ENCODE measurements at places on chromosomes 13 and 19. TPM values are rescaled to one million over a fixed set of nuclear protein-coding genes. Genes with fewer than 3 reads are reported as not detected.

GRCh38 chr19:8340341-8341096, 2.5 kb downstream of the KANK3 start:
- peak; percentile 96 for DNase-seq

GRCh38 chr13:38264363-38265131, 85.1 kb upstream of the UFM1 start:
- no peak for DNase-seq

GRCh38 chr13:99334221-99334620, 27.0 kb upstream of the GPR183 start:
- no peak for DNase-seq

- DNase-seq = peak; percentile 96
Observed at GRCh38 chr19:2610637-2611482, 91.6 kb downstream of the GNG7 start.

DNA sequence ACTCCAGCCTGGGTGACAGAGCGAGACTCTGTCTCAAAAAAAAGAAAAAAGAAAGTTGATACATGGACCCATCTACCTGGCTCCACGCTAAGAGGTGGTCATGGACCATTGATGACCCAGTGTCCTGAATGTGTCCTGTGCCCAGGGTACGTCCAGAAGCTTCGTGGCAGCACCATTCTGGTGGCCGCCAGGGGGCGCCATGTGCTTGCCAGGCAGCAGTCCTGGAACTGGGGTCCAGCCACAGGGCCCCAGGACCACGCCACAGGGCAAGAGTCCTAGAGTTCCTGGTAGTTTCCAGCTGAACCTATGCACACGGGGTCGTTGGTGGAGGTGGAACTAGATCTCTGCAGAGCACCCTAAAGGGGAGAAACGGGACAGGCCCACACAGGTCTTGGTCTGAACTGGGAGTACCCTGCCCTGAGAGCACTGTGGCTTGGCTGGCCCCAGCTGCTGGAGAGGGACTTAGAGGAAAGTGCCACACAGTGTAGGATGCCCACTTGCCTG, 19.9 kb upstream of the FBXO27 start:
- DNase-seq = peak; percentile 55

GRCh38 chr19:1081301-1082164, 13.6 kb downstream of the POLR2E start:
- DNase-seq = no peak

DNA sequence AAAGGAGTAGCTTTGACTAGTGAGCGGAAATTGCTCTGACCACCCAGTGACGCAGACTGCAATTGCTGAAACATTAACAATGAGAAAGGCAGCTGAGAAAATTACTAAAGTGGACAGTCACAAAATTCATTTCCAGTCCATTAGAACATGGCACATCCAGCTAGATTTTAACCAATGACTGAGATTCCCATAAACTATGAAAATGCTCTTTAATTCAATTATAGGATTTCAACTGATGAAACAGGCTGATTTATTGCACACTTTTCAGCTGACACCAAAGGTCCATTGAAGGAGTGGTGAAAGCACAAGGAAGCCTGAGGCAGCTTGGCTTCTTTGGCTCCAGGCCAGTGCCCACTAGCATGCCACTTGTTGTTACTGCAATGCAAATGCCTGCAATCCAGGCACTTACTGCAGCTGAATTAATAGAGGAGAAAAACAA, 933.4 kb downstream of the SLITRK6 start:
- no peak for DNase-seq

- no peak for DNase-seq
Observed at GRCh38 chr13:78753435-78753834, 94.5 kb upstream of the OBI1 start.

GRCh38 chr19:29366757-29367156, 153.8 kb upstream of the UQCRFS1 start:
- DNase-seq = no peak

- no peak for DNase-seq
Observed at GRCh38 chr19:10669246-10669645, 15.1 kb downstream of the ILF3 start.

GRCh38 chr19:16018106-16018755, 58.1 kb upstream of the TPM4 start:
- DNase-seq = no peak

GRCh38 chr13:20475927-20476691, 49.5 kb downstream of the CRYL1 start:
- DNase-seq = no peak

DNA sequence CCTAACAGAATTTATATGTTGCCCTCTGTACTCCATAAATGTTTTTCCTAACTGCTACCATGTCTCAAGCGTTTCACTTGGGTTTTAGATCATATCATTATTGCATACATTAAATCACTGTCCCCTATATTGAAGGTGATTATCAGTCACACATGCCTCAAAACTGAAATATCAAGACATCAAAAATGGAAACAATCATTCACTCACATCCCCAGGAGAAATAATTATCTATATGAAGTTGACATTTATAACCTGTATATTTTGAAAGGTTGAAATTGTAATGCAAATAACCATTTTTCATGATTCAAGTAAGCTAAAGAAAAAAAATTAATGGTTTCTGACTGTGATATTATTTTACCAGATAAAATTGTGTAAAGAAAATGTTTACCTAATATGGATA, 1695.0 kb downstream of the SLITRK1 start:
- no peak for DNase-seq

GRCh38 chr13:98300956-98301641, 124.0 kb upstream of the RNF113B start:
- peak; percentile 86 for DNase-seq

GRCh38 chr13:96216543-96216942, 126.6 kb downstream of the HS6ST3 start:
- no peak for DNase-seq

- DNase-seq = no peak
Observed at GRCh38 chr19:12833738-12834565, 427 bp downstream of the RTBDN start.

GRCh38 chr19:35120492-35120891, 4.9 kb downstream of the FXYD3 start:
- DNase-seq = peak; percentile 62

DNA sequence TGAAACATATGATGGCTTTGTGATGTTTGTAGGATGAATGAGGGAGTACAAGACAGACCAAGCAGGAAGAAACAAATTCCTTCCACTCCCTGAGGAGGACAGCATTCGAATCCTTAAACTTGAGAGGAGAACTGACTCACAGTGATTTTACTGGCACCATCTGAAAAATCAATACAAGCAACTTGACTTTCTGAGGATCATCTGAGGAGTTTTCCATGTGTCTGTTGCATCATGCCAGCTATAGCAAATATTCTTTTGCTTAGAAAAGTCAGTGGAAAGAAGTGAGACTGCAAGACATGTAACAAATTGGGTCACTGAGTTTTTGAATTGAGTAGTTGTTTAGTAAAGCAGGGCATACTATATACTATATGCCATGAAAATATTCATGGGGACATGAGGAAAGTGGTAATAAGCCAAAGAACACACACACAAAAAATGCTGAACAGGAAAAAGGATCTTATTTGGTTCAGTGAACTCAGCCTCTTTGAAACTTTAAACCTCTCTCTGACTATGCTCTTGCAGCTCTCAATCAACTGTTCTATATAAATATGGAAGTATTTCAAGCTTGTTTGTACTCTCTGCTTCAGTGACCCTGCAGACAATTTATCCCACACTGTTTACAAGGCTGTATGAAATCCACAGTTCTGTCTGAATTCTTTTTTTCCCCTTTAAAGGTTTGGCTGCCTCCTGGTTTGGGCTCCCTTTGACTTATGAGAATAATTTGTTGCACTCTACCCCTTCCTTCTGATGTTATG, 35.5 kb downstream of the SERTM1 start:
- DNase-seq = no peak

- DNase-seq = no peak
Observed at GRCh38 chr19:35692010-35692409, 12.3 kb upstream of the ZBTB32 start.

GRCh38 chr13:95745752-95746151, 68.8 kb downstream of the DNAJC3 start:
- peak; percentile 28 for DNase-seq

DNA sequence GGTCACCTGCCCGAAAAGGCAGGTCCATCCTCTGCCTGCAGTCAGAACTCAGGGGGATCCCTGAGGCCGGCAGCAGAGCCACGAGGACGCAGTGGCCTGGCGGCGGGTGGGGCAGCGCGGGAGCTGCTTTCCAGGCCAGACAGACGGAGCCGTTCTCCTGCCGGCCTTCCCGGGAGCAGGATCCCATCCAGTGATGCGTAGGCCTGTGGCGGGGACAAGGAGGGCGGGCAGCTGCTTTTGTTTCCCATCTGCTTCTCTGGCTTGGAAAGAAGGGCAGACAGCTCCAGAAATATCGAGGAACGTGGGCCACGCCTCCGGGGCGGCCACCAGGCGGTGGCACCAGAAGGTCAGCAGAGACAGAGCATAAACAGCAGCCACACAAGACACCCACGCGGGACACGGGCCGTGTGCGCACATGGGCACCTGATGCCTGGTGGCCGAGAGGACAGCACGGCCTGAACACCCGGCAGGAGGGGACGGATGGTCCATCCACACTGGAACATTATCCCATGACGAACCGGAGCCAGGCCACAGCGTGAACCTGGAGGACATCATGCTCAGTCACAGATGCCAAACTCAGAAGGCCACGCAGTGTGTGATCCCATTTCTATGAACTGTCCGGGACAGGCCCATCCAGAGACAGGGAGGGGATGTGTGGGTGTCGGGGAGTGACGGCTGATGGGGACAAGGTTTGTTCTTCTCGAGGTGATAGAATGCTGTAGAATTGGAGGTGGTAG, 13.9 kb upstream of the MKNK2 start:
- no peak for DNase-seq

DNA sequence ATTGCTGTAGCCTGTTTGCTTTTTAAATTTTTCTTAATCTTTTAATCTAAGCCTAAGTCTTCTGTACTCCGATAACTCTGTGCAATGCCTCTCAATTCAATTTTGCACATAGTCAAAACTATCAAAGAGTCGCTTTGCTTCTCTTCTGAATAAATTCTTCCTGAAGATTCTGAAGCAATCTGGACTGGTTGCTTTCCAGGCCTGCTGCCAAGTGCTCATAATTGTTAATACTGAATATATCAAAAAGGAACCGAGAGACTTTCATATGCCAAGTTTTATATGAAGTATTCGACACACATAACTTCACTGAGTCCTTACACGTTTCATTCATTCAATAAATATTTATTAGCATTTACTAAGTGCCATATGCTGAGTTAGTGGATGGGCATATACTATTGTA, 91.3 kb downstream of the EDNRB start:
- no peak for DNase-seq

GRCh38 chr19:41951686-41952172, 7.4 kb downstream of the RABAC1 start:
- DNase-seq = peak; percentile 70

DNA sequence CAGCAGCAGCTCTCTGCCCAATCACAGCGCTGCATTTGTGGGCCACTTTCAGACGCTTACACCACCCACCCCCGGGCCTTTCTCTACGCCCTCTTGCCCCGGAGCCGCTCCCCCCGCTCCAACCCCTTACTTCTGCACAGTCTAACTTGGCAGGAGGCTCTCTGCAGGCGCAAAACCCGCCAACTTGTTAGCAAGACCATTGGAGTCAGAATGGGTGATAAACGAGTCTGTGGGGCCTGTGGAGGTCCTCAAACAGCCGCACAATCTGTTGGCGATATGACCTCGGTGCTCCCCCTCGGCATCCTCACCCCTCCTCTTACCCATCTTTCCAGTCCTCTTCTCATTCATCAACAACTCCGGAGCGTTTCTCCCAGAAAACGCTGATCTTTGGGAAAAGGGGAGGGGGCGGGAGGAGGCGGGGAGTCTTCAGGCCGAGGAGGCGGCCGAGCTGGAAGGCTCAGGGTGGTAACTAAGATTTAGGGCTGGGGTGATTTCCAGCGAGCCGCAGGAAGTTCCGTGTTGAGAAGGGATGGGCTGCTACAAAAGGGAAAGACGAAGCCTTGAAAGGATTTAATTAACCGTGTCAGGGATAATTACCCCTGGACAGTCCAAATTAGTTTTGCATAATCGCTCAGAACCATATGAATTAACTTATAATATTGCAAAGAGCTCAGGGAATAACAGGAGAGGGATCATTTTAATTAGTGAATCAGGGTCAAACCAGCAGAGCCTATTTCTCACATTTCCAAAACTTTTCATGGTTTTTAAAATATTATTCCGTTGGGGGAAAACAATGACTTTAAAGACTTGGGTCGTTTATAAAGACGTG, 4.1 kb downstream of the SOX21 start:
- DNase-seq = no peak

GRCh38 chr19:35552534-35553384, 7.3 kb downstream of the TMEM147 start:
- no peak for DNase-seq

DNA sequence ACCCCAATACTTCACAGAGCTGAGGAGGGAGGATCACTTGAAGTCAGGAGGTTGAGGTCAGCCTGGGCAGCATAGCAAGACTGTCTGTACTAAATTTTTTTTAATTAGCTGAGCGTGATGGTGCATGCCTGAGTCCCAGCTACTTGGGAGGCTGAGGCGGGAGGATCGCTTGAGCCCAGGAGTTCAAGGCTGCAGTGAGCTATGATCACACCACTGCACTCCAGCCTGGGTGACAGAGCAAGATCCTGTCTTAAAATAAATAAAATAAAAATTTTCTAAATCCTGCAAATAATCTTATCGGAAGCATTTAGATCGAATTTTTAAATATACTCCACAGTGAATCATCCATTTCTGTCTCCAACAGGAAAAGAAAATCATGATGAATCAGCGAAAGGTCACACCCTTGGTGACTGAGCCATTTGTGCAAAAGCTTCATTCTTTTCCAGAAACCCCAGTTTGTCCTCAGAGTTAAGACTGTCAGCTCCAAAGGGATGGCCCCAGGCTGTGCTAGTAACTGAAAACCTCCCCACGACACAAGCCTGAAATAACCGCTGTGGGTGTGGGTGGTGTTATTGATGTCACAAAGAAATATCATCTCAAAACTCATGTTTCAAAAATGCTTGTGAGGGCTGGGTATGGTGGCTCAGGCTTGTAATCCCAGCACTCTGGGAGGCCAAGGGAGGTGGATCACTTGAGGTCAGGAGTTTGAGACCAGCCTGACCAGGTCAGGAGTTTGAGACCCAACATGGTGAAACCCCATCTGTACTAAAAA, 167.6 kb downstream of the PTPRS start:
- DNase-seq = peak; percentile 87

GRCh38 chr13:98299966-98300350, 122.9 kb upstream of the RNF113B start:
- peak; percentile 37 for DNase-seq

Gene KLK15
- not detected for total RNA-seq

Gene ZNF729
- not detected for total RNA-seq

Gene CATSPERD
- total RNA-seq = not detected

Gene ZNF723
- not detected for total RNA-seq

Gene VAV1
- not detected for total RNA-seq

Gene MYO1F
- 0.32 TPM for total RNA-seq

Gene ZNF227
- total RNA-seq = 15.8 TPM

Gene KLK4
- not detected for total RNA-seq

Gene IRGC
- not detected for total RNA-seq
